ENCODE measurements at places on chromosomes 16 and 17. TPM values are rescaled to one million over a fixed set of nuclear protein-coding genes. Genes with fewer than 3 reads are reported as not detected.

DNA sequence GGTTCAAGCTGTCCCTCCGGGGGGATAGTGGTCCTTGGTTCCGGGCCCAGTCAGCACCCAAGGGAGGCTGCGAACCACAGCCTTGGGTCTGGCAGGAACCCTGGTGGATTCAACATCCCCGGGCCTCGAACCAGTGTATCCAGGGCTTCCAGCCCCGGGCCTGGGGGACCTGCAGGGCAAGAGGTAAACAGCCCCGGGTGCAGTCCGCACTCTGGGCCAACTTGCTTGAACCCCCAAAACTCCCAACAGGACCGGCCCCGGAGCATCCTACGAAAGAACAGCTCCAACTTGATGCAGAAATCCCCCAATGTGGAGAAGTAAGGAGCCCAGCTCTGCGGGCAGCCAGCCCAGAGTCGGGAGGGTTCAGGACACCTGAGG, 1.5 kb upstream of the NEURL4 start:
- DNase-seq, result no peak

DNA sequence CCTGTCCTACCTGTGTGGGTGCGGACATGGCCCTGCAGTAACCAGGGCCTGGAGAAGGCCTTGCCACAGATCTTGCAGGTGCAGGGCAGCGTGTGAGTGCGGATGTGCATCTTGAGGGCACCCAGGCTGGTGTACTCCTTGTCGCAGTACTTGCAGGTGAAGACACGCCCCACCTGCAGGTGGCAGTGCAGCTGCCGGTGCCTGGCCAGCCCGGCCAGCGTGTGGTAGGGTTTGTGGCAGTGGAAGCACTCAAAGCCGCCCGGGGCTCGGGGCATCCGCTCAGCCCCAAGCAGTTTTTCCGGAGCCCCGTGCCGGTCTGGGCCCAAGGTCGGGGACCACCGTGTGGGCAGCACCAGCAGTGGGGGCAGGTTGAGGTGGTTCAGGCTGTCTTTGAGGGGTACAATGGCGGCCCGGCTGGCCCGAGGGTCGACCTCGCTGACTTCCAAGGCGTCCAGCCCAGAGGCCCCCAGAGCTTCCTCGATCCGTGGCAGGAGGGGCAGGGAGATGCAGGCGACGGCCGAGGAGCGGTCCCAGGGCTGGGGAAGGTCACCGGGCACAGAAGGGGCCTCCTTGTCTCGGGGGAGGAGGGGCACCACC, 5.1 kb downstream of the SNAI3 start:
- DNase-seq, result no peak

GRCh38 chr16:84368308-84368996, at the start of gene ATP2C2:
ATP2C2 (plus strand) TSS chr16:84368538; CDS start chr16:84368616, 78 bp downstream.
- no peak for DNase-seq

- DNase-seq, result no peak
Measured at GRCh38 chr17:75695141-75695829, 26.0 kb upstream of the ITGB4 start.

DNA sequence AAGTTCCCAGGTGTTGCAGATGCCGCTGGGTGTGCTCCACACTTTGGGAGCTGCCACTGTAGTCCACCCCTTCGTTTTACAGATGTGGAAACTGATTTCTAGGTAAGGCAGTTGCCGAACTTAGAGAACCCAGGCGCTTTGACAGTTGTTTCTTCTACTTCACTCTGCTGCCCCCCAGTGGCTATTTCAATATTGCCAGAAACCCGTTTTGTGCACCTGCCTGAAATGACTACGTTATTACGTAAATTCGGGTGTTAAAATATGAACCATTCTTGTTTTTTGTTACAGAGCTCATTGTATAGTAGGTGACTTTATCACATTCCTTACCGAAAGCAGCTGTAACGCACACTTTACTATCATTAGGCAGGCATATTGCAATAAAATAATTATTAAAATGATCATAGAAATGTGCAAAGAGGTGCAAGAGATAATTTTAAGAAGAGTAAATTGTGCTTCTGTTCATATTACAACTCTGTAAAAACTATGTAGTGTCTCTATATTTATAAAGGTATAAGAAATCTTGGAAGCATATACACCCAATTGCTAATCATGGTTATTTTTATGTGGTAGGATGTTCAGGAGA, 44.9 kb downstream of the OTOA start:
- DNase-seq, result no peak

DNA sequence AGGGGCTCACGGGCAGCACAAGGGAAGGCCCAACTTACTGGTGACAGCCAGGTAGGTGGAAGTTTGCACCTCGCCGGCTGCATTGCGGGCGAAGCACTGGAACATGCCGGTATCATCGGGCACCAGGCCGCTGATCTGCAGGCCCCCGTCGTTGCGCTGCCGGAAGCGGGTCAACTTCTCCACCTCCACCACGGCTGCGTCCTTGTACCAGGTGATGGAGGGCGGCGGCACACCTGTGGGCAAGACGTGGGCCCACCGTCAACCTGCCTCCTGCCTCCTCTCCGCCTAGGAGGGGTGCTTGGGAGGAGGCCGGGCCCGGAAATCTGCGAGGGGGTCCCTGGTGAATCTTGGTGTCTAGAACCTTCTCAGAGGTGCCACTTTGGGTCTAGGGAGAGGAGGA, 123.6 kb upstream of the CDC42EP4 start:
- DNase-seq, result no peak

DNA sequence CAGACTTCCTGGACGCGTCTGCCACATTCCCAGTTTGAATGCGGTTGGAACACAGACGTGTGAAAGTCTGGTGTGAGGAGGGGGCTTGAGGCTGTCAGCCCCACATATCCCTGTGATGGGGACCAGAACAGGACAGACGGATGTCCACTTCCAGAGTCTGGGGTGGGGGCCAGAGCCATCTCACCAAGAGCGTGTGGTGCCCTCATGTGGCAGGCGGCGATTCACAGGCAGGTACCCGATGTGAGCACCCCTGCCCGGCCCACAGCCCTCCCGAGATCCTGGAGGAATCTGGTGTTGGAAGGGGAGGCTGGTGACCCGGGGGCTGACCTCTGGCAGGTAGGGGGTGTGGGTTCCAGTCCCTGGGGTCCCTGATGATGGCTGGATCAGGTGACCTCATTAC, 51.5 kb downstream of the ENGASE start:
- no peak for DNase-seq

DNA sequence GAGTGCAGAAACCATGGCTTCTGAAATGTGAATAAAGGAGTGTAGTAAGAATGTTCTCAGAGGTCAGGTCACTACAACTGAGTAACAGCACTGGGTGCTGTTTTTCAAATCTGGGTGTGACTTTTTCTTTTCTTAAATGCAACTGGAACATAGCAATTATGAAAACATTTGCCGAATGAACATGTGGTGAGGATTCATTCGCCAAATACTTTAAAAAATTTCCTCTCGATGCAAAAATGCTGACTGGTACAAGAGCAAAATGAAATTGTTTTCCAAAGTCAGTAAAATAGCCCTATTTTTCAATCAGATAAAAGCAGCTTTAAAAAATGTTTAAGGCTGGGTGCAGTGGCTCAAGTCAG, 18.6 kb downstream of the ZDHHC7 start:
- no peak for DNase-seq

GRCh38 chr16:27993587-27993986, 69.9 kb downstream of the GSG1L start:
- peak; percentile 24 for DNase-seq

Gene OR4D1
- not detected for total RNA-seq

- no peak for DNase-seq
Measured at GRCh38 chr16:53948734-53949430, 244.9 kb downstream of the FTO start.

GRCh38 chr16:89357055-89357816, 133.1 kb downstream of the ANKRD11 start:
- peak; percentile 83 for DNase-seq

DNA sequence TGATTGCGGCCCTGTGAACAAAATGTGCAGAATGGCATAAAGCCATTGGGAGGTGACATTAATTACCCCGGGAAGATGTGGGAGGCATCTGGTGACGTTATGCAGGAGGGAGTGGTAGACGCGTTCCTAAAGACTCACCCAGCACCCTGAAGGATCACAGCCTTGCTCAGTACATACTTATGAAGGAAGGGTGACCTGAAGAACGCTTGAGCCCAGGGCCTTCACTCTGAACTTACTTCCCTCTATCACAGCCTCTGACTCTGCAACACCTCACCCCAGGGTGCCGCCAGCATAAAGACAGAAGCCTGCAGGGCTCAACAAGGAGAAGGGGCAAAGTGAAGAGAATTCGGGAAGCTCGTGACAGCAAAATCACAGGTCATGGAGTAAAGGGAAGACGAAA, 9.4 kb downstream of the MFSD6L start:
- no peak for DNase-seq

- DNase-seq, result no peak
Measured at GRCh38 chr16:72355561-72355960, 183.6 kb upstream of the PMFBP1 start.

DNA sequence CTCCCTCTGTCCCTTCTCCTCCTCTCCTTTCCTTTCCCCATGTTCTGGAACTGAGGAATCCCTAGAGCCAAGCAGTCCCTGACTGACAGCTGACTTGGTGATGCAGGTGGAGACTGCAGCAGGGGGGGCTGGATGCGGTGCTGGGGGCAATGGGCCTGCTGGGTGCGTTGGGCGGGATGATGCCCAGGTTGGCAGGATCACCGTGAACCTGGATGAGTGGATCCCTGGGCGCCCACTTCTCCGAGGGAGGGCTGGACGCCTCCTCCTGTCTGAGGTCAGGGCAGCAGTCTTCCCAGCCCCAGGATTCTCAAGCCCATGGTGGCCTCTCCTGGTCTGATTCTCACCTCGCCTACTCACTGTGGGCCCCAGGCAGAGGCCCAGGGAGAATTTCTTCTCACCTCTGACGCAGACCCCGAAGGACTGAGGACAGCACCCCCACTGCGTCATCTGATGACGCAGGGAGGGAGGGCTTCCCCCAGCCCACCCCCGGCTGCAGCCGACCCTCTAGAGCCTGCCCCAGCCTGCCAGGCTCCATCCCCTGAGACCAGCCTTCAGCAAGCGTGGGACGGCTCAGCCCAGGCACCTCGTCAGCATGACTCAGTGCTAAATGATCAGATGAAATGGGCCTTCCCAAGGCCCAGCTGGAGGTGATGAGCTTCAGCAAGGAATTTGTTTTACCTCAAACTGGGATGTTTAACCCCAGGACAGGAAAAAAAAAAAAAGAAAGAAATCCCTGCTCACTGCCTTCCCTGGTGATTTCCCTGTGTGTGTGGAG, 188.0 kb upstream of the TNRC6C start:
- no peak for DNase-seq

Gene SLC38A7
- total RNA-seq, result 26.9 TPM

- DNase-seq, result no peak
Measured at GRCh38 chr17:32551186-32551955, 64.6 kb downstream of the CDK5R1 start.

Gene PDILT
- total RNA-seq, result not detected

DNA sequence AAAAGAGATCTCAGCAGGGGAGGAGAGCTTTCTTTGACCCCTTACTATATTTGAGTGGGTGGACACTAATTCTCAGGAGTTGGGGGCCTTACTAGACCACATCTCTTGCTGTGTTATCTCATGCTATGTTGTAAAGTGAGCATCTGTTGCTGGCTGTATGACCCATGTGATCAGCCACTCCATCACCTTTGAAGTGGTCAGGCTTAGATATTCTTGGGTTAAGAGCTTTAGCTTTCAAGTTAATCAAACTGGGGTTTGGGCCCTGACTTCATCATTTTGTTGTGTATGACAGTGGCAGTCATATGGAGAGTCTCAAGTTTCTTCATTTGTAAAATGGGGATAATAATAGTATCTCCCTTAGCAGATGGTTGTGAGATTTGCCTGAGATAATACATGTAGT, 201.1 kb downstream of the FTO start:
- DNase-seq, result no peak

- no peak for DNase-seq
Measured at GRCh38 chr16:29852654-29853053, 10.4 kb downstream of the CDIPT start.

Gene PIGS
- 51.5 TPM for total RNA-seq

DNA sequence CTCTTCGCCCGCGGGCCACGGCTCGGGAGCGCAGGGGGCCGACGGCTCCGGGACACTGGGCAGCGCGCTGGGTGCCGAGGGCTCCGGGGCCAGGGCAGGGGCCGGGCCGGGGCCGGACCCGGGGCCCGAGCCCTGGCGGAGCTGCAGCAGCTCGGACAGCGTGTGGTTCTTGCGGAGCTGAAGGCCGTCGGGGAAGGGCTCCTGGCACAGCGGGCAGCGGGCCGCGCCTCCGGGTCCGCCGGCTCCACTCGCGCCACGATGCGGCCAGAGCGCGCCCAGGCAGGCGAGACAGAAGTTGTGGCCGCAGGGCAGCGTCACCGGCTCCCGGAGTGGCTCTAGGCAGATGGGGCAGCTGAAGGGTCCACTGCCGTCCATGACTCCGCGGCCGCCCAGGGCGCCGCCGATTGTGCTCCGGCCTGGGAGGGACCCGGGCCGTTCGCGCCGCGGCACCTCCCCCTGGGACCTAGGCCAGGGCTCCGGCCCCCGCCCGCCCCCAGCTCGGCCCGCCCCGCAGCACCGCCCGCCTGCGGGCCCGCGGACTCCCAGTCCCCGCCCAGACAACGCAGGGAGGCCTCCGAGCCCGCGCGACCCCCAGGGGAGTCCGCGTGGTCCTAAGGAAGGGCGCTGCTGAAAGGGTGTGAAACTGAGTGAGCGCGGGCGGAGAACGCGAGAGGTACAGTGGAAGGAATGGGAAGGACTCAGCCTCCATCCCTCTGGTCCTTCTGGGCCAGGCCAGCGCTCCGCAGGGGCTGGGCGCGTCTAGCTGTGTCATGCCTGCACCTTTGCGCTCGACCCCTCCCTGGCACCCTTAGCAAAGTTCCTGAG, at the start of gene TRIM47:
Gene TRIM47, minus strand, starts transcription at position 408 of the 825 bp plus-strand sequence. Its CDS starts 33 bp downstream, at position 375.
- DNase-seq, result no peak

GRCh38 chr17:50925296-50925891, 59.2 kb upstream of the TOB1 start:
- no peak for DNase-seq

- DNase-seq, result no peak
Measured at GRCh38 chr17:67244431-67245072, 444 bp downstream of the HELZ start.

Gene NTN1
- total RNA-seq, result 11.5 TPM

DNA sequence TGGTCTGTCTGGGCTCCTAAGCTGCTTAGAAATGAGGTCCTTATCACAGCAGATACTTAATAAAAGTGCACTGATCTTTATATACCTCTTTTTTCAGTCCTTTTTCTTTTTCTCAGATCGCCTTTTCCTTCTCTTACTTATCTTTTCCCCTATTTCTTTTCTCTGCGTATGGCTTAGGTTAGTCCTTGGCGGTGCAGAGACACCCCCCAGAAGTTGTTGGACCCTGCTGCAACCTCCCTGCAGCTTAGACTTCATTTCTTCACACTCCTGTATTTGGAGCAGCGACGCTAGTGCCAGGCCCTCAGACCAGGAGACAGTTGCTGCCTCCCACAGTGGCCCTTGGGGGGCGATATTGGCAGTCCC, 67.6 kb downstream of the CENPV start:
- no peak for DNase-seq

Gene CDH5
- 51.9 TPM for total RNA-seq

- DNase-seq, result no peak
Measured at GRCh38 chr16:17277981-17278381, 192.8 kb downstream of the XYLT1 start.

GRCh38 chr17:57636274-57636673, 108.8 kb downstream of the CCDC182 start:
- no peak for DNase-seq

Gene KLHL36
- total RNA-seq, result 53.2 TPM
